ENCODE measurements at places on chromosomes 12 and 14.

GRCh38 chr12:82862069-82862841, 175.5 kb downstream of the TMTC2 start:
- DNase-seq, result no peak

DNA sequence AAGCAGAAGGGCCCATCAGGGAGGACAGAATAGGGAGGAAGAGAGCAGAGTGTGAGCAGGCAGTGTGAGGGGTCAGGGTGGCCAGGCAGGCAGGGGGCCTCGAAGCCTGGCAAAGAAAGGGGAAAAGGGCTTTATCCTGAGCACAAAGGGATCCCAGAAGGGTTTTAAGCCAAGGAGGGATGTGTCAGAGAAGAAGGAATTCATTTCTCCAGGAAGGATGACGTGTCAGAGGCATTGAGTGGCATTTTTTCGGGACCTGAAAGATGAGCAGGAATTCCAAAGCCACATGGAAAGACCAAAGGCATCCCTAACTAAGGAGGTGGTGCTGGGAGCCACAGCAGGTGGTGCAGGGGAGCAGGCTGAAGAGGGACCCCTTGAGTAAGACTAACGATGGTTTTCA, 132.1 kb downstream of the DICER1 start:
- DNase-seq, result no peak

DNA sequence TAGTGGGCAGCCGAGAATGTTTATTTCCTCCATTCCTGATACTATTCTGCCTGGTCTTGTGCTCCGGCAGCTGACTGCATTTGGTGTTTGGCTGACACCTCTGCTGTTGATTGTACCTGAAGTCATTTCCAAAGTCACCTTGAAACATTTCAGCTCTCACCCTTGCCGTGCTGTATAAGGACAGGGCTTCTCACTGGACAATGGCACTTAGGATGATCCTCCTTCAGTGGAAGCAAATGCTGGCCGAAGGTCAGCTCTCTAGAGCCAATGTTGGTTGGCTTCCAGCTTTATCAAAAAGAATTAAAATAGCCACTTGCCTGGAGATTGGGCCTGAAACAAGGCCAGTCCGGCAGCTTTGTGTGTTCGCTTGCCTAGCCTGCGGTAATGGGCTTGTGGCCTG, 44.0 kb downstream of the ACACB start:
- DNase-seq, result no peak

DNA sequence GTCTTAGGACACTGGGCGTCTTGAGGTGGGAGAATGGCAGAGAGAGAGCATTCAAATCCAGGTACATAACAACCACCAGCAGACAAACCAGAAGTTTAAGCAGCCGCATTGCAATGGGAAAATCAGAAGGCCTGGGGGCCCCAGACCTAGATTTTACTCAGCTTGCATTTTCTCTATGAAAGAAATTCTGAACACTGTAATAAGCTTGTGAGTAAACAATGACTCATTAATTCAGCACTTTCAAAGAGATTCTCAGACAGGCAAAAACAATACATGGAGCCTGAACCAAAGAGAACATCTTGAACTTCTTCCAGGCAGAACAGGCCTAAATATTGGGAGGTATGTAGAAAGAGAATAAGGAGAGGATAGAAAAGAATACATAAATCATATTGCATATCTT, 69.8 kb upstream of the IFNG-AS1 start:
- DNase-seq, result no peak

- no peak for DNase-seq
Observed at GRCh38 chr12:68453278-68453677, 121.1 kb upstream of the MDM1 start.

DNA sequence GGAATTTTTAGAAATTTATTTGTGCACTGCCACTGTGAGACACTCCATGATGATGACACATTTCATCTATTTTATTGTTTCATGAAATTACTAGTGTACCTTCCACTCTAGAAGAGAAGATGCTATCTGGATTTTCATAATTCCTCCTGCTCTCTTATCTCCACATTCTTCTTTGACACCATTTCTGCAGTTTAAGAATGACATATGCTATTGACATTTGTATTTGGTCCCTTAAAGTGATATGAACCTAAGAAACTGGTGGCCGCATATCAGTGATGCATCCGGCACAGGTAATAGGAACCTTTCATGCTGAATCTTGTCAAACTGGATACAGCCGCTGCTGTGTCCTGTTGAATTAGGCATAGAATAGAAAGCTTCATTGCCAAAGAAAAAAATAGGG, 696.3 kb downstream of the TMEM121 start:
- no peak for DNase-seq

DNA sequence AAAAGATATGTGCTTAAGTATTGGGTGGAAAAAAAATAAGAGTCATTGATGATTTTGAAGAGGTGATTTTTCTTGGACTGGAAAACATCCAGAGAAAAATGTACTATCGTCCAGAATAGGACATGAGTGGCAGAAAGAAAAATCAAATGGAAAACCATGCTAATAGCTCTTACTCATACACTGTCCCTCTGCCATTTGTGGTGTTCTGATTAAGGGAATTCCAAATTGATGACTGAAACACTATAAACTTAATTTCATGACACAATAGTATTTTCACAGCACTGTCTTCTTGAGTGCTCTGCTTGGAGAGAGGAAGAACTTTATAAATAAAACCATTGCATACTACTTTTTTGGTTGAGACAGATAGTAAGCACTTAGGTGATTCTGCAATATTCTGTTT, 72.4 kb downstream of the USP15 start:
- DNase-seq, result no peak

- no peak for DNase-seq
Observed at GRCh38 chr14:76753541-76754198, 7.6 kb upstream of the VASH1 start.

GRCh38 chr12:23694920-23695319, 254.6 kb downstream of the SOX5 start:
- no peak for DNase-seq

- DNase-seq, result peak; percentile 64
Observed at GRCh38 chr12:24839268-24839791, 109.6 kb downstream of the BCAT1 start.

DNA sequence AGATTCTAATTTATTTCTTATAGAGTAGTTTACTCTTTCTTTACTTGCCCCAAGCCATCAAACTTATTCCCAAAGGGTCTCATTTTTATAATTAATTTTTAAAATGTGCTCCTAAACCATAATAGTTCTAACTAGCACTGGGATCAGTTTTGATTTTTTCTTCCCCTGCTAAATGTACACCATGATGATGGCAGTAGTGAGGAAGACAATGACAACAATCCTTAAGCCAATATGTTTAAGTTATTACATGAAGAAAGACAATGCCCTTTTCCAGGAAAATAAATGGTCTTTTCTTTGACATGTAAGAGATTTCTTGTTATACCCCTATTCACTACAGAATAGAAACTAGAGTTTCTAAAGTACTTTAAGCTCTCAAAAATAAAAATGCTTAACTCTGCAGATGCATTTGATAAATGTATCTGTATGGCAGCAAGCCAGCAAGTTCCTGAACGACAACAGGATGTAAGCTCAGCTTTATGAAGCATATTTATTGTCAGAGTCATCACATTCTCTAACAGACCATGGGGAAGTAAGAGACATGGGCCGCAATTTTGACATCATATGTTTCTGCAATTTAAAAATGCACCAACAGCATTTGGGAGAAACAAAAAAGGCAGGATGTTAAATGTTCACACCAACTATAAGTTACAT, 36.0 kb upstream of the SNX6 start:
- DNase-seq, result no peak

DNA sequence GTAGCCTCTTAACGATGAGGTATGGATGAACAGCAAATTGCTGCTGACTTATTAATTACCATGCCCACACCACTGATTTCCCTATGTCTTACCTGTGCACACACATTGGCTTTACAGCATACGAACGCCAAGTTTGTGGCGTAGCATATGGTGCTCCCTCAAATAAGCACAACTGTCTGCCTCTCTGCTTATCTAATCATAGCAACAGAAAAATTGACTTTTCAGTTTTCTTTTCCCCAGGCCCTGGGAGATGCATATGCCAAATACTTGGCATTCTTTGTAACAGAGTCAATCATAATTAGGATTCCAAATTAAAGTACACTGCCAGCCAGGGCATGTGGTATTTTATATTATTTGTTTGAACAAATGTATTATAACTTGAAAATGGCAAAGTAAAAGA, 625.5 kb downstream of the DIO2 start:
- no peak for DNase-seq

- DNase-seq, result no peak
Observed at GRCh38 chr12:50127546-50127945, 15.5 kb downstream of the COX14 start.

GRCh38 chr12:116382686-116383530, 105.4 kb upstream of the MED13L start:
- no peak for DNase-seq

GRCh38 chr14:29352706-29353080, 575.0 kb downstream of the PRKD1 start:
- no peak for DNase-seq

- DNase-seq, result no peak
Observed at GRCh38 chr12:22339691-22340090, 5.2 kb upstream of the ST8SIA1 start.

DNA sequence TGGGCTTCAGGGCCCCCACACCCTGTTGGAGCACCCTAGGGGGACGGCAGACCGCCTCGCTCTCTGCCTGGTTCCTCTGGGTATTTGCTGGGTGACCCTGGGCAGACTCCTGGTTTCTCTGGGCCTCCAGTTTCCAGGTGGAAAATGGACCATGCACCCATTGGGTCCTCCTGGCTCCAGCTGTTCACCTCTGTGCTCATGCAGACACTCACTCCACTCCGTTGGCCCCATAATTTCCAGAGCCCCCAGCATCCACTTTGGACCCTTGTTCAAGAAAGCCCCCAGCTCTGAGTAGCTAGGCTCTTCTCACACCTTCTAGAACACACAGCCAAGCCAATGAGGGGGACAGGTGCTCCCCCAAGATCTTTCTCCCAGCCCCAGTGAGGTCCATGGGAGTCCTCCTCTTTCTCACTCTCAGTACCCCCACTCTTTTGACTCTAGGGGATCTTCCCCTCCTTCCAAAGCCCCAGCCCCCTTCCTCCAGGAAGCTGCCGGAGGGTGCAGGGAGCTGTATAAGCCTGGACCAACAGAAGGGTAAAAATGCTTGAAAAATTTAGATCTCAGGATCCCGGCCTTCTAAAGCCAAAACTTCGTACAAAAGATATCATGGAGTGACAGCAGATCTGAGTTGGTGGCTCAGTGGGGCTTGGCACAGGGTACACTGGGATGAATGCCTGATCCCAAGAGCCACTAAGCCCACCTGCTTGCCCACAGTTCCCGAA, 174.8 kb upstream of the RTL1 start:
- no peak for DNase-seq

- no peak for DNase-seq
Observed at GRCh38 chr14:87745507-87746118, 247.4 kb downstream of the GALC start.

Data from activated T-cell treated with anti-CD3 and anti-CD28 coated beads for 24 hours (primary cell).